ENCODE measurements at places on chromosomes 3 and 15.

DNA sequence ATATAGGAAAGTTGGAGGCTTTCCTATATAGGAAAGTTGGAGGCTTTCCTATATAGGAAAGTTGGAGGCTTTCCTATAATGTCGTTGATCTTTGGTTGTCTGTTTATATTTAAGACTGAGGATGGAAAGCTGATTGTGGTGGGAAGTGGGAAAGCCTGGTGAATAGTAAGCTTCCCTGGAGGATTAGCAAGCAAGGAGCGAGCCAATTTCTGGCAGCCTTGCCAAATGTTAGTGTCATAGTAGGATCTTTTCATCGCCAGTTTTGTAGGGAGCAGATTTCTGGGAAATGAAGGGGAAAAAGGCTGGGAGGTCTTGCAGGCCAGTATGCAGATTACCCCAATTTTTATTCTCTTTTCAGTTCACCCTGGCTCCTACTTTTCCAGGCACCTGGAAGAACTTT is 39.9 kb upstream of the CCNL1 start:
- no peak for DNase-seq

DNA sequence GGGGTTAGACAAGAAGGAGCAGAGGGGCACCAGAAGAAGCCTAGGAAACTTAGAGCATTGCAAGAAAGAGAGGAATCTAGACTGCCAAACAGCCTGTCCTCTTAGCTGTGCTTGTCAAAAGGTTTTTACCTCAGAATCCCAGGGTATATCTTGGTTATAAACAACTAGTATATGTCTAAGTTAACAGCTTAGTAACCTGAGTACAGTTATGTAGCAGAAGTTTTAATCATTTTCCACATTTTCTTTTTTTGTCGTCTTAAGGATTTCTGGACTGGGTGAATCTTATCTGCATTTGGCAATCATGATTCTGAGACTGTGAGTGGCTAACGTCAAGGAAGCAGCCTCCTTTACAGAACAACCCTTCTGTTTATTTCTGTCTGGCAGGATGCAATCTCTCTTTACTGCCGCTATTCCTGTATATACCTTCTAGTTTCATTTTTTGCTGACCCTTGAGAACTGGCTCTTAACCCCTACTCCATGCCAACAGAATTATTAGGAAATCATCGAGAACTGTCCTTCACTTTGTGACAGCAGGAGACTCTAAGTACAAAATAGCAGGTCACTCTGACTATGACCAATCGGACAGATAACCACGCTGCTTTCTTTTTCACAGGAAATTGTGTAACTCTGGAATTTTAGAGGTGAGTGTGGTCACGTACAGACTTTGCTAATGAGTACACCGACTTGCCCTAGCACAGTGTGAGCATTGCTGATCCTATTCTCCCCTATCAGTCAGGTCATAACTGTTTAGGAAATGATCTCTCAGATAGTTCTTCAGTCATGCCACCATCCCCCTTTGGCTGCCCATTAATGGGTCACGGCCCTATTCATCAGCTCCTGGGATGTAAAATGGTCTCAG is 3.3 kb upstream of the CP start:
- DNase-seq, result no peak

DNA sequence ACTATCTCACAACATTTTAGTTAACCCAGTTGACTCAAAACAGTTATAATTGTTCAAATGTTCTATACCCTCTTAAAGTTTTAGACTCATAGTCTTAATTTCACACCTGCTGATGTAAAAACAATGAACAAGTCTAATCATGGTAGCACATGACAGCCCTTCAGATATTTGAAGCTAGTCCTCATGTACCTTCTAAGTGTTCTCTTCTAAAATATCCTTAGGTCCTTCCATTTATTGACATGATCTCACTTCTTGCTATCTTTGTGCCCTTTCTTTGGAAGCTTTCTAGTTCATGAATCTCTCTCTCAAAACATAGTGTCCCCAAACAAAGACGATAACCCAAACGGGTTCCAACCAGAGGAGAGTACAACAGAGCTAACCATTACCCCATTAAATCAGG is 363.1 kb downstream of the MECOM start:
- DNase-seq, result no peak

- DNase-seq, result no peak
Observed at GRCh38 chr15:78168608-78169007, 19.4 kb downstream of the IDH3A start.

GRCh38 chr3:195200010-195200822 is 70.7 kb downstream of the XXYLT1 start:
- no peak for DNase-seq

GRCh38 chr15:78321041-78321570 is 19.0 kb upstream of the CRABP1 start:
- DNase-seq, result no peak

GRCh38 chr15:52105846-52106245 is 6.7 kb downstream of the BCL2L10 start:
- DNase-seq, result no peak

- DNase-seq, result no peak
Observed at GRCh38 chr3:154969366-154969765, 110.8 kb upstream of the MME start.

GRCh38 chr3:181687190-181687589 is 24.5 kb upstream of the SOX2 start:
- no peak for DNase-seq

DNA sequence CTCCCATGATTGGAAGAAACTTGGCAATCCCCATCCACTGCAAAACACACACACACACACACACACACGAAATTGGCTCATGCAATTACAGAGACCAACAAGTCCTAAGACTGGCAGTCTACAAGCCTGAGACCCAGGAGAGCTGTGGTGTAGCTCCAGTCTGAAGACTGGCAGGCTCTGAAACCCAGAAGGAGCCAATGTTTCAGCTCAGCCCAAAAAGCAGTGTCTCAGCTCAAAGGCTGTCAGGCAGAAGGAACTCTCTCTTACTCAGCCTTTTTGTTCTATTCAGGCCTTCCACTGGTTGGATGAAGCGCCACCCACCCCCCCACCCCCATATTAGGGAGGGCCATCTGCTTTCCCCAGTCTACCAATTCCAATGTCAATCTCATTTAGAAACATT is 32.1 kb downstream of the MESD start:
- no peak for DNase-seq

- peak; percentile 48 for DNase-seq
Observed at GRCh38 chr3:71360764-71361163, 222.8 kb downstream of the FOXP1 start.

DNA sequence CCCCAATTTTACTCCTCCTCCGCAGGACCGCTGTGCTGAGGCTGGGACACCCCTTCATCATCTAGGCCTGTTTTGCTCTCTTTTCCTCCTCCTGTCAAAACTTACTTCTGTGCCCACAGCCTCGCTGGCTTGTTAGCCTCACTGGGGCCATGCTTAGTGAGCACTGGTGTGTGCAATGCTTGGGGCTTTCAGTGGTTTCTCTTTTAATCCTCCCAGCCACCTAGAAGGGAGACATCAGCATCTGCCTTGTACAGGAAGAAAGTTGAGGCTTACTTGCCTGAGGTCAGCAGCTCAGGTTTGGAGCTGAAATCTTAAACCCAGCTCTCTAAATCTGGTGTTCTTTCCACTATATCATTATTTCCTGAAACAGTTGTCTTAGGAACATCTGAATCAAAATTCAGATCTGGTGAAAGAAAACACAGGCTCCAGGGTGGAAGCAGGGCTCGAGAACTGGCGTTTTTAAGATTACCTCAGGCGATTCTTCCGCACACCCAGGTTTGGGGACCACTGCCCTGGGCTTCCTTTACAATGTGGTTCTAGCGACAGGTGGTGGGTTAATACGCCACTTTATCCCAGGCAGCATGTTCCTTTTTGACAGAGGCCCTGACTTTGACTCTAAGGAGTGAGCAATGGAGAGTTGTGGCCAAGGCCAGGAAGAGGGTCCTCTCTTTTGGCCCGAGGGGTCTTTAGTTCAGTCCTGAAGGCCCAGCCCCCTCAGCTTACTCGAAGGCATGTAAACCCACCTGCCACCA is 3.8 kb downstream of the THSD4 start:
- DNase-seq, result no peak

- DNase-seq, result no peak
Observed at GRCh38 chr3:38638354-38638753, 11.1 kb downstream of the SCN5A start.

- DNase-seq, result no peak
Observed at GRCh38 chr15:40352281-40352901, 1.6 kb downstream of the PHGR1 start.

DNA sequence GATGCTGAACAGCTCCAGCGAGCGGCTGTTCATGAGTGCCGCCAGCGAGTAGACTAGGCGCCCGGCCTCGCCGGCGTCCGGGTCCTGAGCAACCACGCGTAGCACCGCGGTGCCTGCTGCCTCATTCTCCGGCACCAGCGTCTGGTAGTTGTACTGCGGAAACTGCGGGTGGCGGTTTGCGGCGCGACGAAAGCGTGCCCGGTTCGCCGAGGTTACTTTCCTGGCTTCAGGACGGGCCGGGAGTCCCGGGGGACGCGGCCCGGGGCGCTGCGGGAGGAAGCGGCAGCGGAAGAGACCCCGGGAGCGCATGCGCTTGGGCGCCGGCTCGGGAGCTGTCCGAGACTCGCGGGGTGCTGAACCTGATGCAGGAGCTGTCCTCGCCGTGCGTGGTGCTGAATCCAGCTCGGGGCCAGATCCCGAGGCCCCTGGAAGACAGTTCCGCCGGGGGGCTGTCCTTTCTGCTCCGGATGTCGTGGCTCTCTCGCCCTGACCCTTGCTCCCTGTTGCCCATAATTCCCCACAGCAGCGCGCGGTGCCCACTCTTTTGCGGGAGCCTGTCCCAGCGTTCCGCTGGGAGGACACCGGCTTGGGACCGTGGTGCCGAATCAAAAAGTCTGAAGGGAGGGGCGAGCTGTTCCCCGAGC is 1.1 kb downstream of the CELSR3 start:
- DNase-seq, result peak; percentile 70

- DNase-seq, result no peak
Observed at GRCh38 chr15:26295336-26296085, 432.4 kb upstream of the ATP10A start.

GRCh38 chr15:101391981-101392640 is 97.1 kb upstream of the SNRPA1 start:
- no peak for DNase-seq

- no peak for DNase-seq
Observed at GRCh38 chr3:23519314-23520208, 286.2 kb upstream of the UBE2E1 start.

- DNase-seq, result no peak
Observed at GRCh38 chr15:56530157-56530556, 65.2 kb upstream of the MNS1 start.

GRCh38 chr3:114299941-114300624 is 6.3 kb downstream of the TIGIT start:
- DNase-seq, result no peak

GRCh38 chr3:125194061-125194848 is 18.3 kb downstream of the SLC12A8 start:
- no peak for DNase-seq

- no peak for DNase-seq
Observed at GRCh38 chr3:101806491-101806890, 27.5 kb downstream of the NXPE3 start.

GRCh38 chr3:65030014-65030627 is 342.3 kb upstream of the ADAMTS9 start:
- no peak for DNase-seq

GRCh38 chr15:47663101-47663500 is 54.2 kb upstream of the SEMA6D start:
- no peak for DNase-seq

- DNase-seq, result no peak
Observed at GRCh38 chr15:35827911-35828310, 281.9 kb upstream of the DPH6 start.

GRCh38 chr15:48974882-48975281 is 11.2 kb upstream of the SHC4 start:
- no peak for DNase-seq

GRCh38 chr3:106282943-106283342 is 414.1 kb upstream of the CBLB start:
- DNase-seq, result no peak

DNA sequence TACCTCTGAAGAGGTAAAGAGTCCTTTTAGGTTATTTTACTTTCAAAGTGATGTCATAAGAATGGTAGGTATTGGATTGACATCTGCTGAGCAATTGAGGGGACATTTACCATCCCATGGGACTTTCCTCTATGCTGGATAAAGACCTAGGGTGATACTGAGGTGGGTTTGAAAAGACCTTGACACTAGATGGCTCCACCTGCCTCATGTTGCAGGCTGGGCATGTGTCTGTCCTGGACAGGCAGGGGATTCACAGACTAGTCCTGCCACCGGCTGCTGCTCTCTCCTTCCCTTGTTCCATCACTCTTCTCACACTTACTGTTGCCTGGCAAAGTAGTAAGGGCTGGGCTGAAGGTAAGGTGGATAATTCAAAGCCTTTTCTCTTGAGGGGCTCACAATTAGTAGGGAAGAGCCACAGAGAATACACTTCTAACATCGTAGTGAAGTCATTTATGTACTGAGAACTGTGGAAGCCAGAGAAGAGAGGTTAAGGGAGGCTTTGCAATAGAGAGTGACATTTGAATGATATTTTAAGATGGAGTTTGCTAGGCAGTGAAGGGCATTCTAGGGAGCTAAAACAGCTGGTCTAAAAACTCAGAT is 27.7 kb downstream of the TRAK1 start:
- no peak for DNase-seq

DNA sequence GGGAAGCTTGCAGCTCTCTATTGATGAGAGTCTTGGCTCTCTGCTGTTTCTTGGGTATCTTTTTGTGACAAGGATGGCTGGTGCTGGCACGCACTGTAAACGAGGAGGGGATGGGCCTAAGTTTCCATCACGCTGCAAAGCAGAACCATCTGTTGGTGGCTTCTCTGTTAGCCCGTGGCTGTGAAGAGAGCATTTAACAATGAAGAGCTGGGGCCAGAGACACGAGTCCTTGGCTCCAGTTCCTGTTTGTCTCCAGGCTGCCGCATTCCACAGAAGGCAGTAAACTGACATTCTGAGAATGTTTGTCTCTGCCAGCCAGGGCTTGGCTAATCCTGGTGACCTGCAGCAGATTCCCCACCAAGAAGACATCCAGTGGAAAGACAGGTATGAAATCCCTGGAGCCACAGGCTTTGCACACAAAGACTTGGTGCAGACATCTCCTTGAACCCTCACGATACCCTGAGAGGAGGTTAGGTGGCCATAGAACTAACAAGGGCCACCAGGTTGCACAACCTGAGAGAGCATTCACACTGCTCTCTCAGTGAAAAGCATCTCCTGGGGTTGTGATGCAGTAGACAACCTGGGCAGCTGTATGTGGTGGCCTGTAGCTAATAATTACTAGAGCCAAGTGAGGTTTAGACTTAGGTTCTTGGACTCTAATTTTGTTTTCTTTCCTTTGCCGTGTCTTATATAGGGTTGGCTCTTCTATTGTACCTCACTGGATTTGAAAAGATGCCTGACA is 130.9 kb downstream of the ASB7 start:
- DNase-seq, result no peak

GRCh38 chr15:38090678-38091077 is 156.2 kb downstream of the TMCO5A start:
- no peak for DNase-seq

DNA sequence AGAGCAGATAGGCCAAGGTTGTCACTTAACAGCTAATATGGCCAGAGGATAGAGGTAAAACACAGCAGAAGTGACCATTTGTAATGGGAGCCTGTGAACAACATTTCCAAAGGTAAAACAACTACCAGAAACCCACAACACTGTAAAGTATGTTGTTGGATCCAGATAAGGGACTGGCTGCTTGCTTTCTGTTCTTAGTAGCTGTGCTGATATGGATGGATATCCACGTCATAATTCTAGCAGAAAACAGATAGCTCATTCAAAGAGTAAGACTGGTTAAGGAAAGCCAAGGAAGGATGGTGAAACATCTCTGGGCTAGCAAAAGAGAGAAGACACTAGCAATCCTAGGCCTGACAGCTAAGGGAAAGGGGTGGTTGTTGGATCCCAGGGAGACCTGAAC is 36.9 kb upstream of the SPRED1 start:
- no peak for DNase-seq

GRCh38 chr15:74829486-74829885 is 3.1 kb downstream of the CPLX3 start:
- no peak for DNase-seq
